ENCODE measurements at places on chromosomes 16 and 17.

DNA sequence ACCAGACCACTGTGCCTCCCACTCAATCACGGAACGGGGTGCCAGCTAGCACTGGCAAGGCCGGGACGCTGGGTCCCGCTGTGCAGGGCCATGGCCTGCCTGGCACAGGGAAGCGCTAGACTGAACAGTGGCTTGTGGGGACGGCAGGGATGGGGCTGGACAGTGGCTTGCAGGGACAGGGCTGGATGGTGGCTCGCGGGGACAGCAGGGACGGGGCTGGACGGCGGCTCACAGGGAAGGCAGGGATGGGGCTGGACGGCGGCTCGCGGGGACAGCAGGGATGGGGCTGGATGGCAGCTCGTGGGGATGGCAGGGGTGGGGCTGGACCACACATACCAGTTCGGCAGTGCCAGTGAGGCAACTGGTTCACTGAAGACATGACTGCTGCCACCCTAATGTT, 32.6 kb downstream of the LMF1 start:
- no peak for DNase-seq

DNA sequence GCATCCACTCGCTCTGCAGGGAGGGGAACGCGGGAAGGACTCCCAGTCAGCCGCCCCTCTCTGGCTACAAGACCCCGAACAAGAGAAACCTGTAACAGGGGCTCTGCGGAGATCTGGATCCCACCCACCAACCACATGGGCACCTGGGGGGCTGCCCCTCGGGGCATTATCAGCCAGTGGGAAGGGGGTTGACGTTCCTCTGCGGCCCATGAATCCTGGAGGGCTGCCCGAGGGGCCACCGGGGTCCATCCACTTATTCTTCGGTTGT, 1.8 kb upstream of the PCGF2 start:
- DNase-seq = no peak

GRCh38 chr17:50026837-50027171, 29.1 kb upstream of the ITGA3 start:
- peak; percentile 78 for DNase-seq

- DNase-seq = peak; percentile 87
These were observed at the start of gene LIMD2 for GRCh38 chr17:63699638-63700527. TSS of gene LIMD2 (minus strand) at chr17:63700125. CDS start at chr17:63699298, 827 bp downstream.

DNA sequence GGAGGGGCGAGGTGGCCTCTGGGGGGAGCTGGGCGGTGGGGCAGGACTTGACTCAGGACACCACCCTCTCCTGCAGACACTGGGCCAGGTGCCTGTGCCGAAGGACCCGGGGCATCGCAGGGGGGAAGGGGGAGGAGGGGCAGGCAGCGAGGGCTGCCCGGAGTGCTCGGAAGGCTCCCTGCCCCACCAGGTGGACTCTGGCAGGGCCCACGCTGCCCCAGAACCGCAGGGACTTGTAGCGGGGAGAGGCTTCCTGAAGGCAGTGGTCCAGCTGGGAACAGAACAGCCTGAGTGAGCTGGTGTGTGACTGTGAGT, 4.4 kb upstream of the HCRT start:
- no peak for DNase-seq

GRCh38 chr17:69246726-69247375, 18.2 kb upstream of the ABCA10 start:
- peak; percentile 82 for DNase-seq
